ENCODE measurements at places on chromosomes 11 and 22.

DNA sequence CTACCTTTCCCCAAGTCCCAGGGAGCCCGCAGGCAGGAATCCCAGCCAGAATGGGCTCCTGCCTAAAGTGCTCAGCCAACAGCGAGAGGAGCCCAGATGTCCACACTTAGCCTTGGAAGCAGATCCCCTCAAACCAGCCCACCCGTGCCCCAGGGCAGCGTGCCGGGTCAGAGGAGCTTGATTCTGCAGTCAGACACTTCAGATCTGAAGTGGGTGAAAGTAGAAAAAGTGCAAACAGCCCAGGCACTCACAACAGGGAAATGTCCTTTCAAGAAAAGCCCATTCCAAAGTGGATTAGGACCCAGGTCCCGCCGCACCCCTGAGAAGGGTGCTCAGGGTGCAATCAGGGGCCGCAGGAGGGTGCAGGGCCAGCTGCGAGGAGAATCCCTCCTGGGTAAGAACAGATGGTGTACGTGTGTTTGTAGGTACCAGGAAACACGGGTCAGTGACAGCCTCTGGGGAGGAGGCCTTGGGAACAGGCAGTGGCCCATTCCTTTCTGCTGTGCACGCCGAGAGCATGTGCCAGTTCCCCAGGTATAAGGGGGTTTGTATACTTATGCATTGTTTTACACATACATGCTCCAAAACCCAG, 17.7 kb downstream of the ELFN2 start:
- DNase-seq: no peak

- no peak for DNase-seq
Measured at GRCh38 chr11:65132988-65133700, 1.2 kb downstream of the SYVN1 start.

DNA sequence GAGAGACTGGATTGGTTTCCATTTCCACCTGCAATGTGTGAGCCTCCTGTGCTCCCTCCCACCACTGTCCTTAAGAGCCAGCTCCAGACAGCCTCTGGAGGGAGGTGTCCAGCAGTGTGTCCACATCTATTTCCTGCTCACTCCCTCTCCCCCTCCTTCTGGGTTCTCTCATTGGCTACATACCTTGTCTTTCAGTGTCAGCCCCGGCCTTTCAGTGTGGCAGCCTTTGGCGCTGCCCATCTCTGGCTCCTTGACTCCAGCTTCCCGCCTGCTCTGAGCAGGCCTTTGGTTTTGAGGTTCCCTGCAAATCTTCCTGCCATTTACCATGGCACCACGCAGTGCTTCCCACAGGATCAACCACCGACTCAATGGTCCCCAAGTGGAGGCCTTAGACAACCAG, 19.0 kb upstream of the PTPRJ start:
- no peak for DNase-seq

DNA sequence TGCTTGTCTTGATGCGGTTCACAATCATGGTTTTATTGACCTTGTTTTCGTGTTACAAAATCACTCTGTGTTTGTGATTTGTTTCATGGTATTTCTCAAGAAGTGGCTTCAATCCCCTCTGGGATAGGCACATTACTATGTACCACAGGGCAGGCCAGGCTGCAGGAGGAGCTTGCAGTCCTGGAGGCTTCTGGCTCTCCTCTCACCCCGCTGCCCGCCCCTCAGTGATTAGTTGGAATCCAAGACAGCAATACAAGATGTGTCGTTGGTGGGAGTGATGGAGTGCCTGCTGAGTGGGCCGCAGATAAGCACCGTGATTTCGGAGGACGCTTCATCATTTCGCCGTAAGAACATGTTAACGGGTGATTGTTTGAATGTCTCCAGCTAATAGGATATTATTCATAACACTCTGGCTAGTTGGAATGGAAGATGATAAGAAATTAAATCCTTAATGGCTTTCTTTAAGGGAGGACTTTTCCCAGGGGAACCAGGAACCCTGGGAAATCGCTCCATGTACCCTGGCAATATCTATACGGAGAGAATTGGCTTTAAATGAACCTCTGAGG, 384.4 kb downstream of the MIAT start:
- DNase-seq: no peak

GRCh38 chr11:6405052-6405667, 13.7 kb downstream of the APBB1 start:
- DNase-seq: no peak

- DNase-seq: no peak
Measured at GRCh38 chr11:48154151-48154550, 62.5 kb upstream of the OR4B1 start.

DNA sequence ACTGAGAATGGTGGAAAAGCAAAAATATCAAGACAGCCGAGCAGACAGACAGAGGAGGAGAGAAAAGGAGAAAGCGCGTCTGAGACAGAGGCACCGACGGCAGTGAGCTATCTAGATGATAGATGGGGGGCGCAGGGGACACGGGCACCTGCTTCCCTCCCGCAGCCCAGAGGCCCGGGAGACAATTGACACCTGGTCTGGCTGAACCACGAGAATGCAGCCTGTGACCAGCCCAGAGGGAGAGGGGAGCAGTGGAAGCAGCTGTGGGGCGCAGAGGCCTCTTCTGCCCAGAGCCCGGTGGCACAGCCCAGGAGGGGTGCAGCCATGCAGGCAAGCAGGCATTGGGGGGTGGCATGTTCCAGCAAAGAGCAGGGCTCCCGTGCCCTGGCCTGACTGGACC, 48.2 kb downstream of the ELFN2 start:
- no peak for DNase-seq

DNA sequence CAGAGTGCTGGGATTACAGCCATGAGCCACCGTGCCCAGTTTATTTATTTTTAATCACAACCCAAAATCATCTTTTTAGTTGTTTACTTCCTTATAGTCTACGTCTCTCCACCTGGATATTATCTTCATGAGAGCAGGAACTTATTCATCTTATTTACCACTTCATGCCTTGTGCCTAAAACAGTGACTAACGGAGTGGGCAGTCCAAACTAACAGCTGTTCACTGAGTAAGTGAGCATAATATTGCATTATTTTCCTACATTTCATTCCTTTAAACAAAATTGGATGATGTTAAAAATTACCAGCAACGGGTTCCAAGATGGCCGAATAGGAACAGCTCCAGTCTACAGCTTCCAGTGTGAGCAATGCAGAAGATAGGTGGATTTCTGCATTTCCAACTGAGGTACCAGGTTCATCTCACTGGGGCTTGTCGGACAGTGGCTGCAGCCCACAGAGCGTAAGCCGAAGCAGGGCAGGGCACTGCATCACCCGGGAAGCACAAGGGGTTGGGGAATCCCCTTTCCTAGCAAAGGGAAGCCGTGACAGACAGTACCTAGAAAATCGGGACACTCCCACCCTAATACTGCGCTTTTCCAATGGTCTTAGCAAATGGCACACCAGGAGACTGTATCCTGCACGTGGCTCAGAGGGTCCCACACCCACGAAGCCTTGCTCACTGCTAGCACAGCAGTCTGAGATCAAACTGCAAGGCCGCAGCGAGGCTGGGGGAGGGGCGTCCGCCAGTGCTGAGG, 14.1 kb downstream of the TMEM123 start:
- no peak for DNase-seq

DNA sequence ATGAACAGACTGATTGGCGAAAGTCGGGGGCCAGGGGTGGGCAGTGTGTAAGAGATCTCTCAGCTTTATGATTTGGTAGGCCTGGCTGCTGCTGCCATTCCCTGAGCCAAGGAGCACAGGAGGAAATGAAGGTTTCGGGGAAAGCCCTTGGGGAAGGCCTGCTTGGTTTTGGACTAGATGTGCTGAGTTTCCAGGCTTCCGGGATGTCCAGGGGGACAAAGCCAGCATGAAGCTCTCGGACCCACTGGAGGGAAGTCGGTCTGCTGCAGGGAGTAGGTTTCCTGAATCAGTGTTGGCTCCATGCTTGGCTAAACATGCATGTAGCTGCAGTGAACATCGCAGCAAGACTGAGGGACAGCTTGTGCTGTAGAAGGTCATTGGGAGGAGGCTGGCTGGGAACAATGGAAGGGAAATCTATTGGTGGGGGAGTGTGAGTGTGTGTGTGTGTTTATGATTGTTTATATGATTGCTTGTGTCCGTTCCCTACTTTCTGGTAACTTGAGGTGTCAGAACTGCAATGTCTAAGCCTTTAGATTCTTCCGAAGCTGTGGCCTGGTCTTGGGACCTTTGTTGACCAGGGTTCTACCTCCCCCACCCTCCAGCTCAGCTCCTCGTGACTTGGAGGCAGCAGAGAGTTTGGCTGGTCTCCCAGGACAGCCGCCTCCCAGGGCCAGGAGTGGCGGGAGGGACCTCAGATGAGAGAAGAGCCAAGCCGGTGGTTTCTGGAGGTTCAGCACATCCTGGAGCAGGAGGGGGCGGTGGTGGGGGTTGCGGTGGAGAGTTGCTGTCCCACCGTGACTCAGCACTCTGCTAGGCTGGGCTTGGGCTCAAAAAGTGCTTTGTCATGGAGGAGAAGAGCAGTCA, 4.0 kb upstream of the FTH1 start:
- peak; percentile 98 for DNase-seq

- no peak for DNase-seq
Measured at GRCh38 chr22:37827056-37827455, 3.9 kb downstream of the GALR3 start.

GRCh38 chr22:38397189-38398085, 57.6 kb downstream of the KCNJ4 start:
- DNase-seq: no peak

DNA sequence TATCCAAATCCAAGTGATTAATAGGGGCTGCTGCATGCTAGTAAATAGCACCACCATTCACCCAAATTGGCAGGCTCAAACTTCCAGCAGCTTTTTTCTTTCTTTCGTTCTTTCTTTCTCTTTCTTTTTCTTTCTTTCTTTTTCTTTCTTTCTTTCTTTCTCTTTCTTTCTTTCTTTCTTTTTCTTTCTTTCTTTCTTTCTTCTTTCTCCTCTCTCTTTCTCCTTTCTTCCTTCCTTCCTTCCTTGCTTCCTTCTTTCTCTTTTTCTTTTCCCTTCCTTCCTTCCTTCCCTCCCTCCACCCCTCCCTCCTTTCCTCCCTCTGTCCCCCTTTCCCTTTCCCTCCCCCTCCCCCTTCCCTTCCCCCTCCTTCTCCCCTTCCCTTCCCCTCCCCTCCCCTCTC, 81.5 kb downstream of the PDE3B start:
- DNase-seq: no peak

DNA sequence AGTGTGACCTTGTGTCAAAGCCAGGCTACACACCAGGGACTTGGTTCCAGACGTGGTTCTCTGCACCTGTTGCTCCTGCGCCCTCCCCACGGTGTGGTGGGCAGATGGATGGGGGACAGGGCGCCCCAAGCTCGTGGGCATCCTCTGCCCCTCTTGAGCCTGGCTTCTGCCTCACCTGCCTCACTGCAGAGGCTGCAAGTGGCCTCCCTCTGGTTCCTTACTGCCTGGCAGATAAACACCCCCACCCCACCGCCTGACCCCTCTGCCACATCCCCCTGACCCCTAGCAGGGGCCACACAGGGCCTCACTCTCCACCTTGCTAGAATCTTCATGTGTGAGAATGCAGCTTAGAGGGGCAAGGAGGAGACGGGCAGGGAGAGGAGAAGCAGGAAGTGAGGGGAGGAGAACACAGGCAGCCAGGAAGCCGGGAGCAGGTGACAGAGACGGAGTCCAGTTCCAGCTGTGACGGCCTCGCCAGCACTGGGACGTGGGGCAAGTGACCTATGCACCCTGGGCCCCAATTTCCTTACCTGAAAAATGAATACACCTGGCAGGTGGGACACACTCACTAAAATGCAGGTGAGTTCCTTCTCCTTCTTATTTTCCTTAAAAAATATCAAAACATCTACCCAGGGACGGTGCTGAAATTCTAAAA, 178.3 kb downstream of the EFCAB6 start:
- no peak for DNase-seq

DNA sequence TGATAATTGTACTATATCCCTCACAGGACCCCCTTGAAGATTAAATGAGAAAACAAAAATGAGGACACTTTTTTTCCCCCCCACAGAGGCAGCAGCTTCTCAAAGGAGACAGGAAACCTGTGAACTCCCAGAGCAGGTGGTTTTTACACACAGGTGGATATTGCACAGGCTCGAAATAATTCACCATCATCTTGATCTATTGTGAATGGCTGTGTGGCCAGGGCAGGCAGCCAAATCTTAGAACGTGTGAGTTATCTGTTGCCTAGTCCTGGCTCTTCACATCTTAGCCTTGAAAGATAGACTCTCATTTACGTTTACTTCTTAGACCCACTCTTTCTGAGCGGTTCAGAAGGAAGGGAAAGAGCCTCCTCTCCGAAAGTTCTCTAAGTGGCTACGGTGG, 23.5 kb downstream of the PPFIBP2 start:
- DNase-seq: no peak

GRCh38 chr11:126062679-126063506, at the start of gene CDON:
CDON (minus strand) TSS chr11:126062866; CDS start chr11:126023476, 39,390 bp downstream.
- peak; percentile 76 for DNase-seq

GRCh38 chr11:2380807-2381350, 3.8 kb downstream of the CD81 start:
- no peak for DNase-seq

DNA sequence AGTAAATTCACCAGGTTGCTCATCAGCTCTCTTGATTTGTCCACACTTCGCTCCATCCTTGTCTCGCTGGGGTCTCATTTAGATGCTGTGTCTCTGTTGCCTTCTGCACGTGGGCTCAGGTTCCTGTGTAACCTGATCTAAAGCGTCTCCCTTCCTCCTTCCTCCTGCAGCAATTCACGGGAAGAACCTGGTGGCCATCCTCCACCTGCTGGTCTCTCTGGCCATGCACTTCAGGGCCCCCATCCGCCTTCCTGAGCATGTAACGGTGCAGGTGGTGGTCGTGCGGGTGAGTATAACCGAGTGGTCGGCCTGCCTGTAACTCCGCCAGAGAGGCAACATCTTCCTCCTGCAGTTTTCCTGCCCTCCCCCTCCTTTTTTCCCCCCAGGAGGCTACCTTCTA, 48.0 kb upstream of the PARVG start:
- no peak for DNase-seq

- no peak for DNase-seq
Measured at GRCh38 chr11:39361557-39361956, 2097.9 kb downstream of the LRRC4C start.

DNA sequence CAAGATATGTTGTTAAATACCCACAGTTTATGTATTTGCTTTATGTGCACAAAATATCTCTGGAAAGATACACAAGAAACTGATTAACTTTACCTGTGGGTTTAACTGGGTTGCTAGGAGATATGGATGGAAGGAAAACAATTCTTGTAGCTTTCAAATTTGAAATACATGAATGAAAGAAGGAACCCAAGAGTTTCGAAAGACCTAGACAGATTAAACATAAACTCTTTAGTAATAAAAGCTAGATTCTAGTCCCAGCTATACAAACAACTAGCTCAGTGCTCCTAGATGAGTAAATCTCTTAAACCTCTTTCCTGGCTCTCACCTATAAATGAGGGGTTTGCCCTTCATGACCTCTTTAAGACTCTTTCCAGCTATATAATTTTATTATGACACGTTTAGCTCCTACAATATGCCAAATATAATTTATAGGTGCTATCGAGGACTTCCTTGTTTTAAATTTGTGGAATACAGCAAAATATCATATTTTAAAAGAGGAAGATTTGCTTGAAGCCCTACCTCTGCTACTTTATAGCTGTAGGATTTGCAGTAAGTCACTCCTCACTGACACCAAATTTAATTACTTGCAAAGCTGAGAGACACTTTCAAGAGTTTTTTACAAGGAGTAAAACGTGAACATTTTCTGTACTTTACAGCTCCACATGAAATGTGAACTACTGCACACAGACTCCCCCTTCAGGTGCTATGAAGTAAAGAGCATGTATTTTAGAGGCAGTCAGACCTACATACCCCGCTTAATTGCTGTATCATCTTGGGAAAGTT, 50.7 kb downstream of the RRAS2 start:
- DNase-seq: peak; percentile 9
